ENCODE measurements at places on chromosomes 13 and 19.

GRCh38 chr19:54247106-54247930 lies 4.7 kb upstream of the LILRA6 start:
- no peak for DNase-seq

GRCh38 chr19:15869109-15869555 lies 28.7 kb downstream of the CYP4F2 start:
- no peak for DNase-seq

DNA sequence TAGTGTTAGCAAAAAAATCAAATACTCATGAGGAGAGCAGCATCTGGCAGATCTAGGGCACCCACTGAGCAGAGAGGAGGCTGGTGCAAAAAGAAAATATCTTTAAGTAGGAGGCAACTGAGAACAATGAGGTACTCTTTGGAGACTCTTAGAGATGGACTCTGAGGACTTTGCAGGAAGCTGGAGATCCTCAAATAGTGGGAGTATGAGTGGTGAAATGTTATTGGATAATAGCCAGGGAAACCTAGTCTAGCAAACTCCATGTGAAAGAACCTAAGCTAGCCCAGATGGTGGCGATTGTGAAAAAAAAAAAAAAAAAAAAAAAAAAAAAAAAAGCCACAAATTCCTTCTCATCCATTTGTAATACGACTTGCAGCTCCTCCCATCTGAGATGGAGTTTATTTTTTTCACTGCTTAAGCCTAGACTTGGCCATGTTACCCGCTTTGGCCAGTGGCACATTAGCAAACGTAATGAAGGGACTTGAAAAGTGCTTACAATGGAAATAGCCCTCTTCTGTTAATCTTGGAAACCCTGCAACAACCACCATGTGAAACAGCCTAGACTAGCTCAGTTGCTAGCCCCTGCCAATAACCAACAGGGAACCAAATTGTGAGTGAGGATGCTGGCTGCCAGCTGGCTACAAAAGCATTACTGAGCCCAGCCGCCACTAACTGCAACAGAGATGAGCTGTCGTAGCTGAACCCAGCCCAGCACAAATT lies 476.2 kb downstream of the KLF12 start:
- no peak for DNase-seq

DNA sequence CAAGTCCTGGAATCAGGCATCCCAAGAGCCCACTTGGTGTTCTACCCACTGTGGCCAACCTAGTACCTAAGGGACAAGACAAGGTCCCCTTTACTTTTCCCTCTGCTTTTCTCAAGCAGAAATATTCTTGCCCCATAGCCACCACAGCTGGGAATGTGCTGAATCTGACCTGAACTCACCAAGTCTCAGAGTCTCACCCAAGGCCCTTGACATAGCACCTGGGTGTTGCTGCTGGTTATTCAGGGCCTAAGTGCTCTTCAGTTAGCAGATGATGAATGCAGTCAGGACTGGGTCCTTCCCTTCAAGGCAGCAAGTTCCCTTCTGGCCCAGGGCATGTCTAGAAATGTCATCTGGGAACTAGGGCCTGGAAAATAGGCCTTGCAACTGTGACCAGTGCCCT lies 201.8 kb upstream of the SERP2 start:
- DNase-seq = no peak

DNA sequence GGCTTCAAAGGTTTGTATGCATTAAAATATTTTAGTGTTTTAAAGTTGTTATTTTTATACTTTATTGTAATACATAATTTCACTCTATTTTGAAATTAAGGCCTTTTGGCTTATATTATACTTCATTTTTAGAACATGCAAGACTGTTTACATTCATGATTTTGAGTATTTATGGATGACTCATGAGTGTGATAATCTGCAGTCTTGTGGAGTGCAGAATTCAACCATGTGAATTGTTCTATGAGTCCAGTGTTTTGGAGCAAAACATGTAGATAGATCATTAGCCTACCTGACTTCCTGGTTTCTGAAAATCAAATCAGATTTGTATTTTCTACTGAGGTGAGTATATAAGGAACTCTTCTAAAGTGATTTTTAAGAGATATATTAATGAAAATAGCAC lies 241.8 kb downstream of the PCCA start:
- no peak for DNase-seq

DNA sequence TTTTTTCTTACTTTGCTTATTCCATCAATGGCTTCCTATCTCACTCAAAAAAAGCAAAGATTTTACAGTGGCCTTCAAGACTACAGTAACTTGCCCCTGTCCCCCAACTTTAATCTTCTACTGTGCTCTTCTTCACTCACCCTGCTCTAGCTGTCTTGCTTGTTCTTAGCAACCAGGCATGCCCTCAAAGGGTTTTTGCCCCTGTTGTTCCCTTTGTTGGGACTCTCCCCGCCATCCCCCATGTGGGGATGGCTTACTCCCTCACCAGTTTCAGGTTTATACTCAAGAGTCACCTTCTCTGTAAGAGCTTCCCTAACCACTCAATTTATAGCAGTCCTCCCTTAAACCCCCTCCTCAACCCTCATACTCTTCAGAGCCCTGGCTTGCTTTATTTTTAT lies 5.4 kb downstream of the MTMR6 start:
- no peak for DNase-seq

DNA sequence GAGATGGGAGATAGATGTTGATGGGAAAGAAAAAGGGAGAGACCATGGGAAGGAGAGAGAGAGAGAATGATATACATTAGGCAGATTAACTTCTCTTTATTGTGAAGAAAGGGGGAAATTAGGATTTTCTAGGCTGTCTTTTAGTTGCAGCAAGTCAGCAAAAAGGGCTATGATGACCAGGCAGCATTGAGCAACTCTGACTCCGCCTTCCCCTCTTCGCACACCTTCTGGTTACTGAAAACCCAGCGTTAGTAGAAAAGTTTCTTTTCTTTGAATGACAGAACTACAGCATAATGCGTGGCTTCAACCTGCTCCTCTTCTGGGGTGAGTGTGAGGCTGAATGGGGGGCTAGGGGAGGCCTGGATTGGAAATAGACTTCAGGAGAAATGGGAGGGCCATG lies at the start of gene ADGRE1:
Gene ADGRE1, plus strand, starts transcription at position 264 of the 400 bp plus-strand sequence. Its CDS starts 30 bp downstream, at position 294.
- no peak for DNase-seq

- no peak for DNase-seq
Measured at GRCh38 chr19:43496960-43497359, 7.6 kb downstream of the PHLDB3 start.

DNA sequence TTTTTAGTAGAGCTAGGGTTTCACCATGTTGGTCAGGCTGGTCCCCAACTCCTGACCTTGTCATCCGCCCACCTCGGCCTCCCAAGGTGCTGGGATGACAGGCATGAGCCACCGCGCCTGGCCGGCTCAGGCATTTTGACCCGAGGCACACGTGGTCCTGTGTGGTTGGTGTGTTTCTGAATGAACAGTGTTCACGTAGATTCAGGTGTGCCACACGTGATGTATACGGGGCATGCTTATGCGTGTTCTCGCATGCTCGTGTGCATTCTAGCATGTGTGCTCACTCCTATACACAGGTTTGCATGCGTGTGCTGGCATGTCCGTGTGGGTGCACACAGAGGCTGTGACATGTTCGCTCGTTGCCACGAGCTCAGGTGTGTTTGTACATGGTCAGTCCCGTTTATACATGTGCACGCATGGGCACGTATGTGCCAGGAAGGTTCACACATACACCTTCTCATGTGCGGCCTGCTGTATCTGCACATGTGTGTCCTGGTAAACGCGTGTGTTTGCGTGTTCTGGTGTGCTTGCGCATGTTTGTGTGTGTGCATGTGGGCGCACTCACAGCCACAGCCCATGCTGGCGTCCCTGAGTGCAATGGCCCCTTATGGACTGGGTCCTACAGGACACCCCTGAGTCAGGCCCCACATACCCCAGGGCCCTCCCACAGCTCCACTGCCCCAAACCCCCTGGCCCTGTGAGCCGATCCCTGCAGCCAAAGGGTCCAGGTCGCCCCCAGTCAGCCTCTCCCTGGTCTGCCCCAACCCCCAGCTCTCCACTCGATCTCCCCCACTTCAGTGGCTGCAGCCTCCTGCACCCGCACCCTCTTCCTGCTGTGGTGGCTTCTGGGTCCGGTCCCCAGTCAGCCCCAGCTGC lies 20.6 kb upstream of the TCF3 start:
- DNase-seq = no peak

- no peak for DNase-seq
Measured at GRCh38 chr13:68292601-68293000, 1062.5 kb upstream of the PCDH9 start.

DNA sequence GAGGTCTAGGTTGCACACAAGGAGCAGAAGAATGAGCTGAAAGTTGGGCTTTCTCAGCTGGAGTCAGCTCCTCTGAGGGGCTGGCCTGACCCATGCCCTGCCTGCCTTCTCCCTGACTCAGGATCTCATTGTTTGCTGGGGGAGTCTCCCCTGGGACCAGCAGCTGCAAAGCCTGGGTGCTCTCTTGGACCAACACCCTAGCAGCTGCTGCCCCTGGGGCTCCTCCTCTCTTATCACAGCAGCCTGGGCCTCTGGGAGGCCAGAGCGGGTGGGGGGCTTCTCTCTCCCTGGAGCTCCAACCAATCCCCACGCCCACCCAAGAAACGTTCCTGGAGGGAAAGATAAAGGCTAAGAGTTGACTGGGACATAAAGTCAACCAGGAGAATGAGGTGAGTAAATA lies 1.6 kb upstream of the FCGBP start:
- DNase-seq = no peak

- no peak for DNase-seq
Measured at GRCh38 chr13:42068886-42069285, 20.4 kb downstream of the DGKH start.

- DNase-seq = no peak
Measured at GRCh38 chr13:60627071-60627686, 230.2 kb downstream of the TDRD3 start.

DNA sequence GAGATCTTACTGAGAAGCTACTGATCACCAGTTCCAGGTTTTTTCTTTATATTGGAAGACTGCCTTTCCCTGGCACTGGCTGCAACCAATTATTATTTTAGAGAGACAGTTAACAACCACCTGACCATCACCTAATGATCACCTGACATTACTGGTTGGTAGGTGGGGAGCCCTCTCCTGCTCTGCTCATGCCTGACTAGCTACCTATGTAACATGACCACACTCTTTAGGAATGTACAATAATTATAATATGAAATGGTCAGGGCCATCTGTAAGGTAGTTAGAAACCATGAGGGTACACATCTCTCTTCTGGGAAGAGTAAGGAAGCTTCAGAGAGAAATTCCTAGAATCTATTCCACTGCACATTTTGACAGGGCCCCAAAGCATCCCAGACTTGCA lies 59.0 kb upstream of the SCEL start:
- DNase-seq = no peak

DNA sequence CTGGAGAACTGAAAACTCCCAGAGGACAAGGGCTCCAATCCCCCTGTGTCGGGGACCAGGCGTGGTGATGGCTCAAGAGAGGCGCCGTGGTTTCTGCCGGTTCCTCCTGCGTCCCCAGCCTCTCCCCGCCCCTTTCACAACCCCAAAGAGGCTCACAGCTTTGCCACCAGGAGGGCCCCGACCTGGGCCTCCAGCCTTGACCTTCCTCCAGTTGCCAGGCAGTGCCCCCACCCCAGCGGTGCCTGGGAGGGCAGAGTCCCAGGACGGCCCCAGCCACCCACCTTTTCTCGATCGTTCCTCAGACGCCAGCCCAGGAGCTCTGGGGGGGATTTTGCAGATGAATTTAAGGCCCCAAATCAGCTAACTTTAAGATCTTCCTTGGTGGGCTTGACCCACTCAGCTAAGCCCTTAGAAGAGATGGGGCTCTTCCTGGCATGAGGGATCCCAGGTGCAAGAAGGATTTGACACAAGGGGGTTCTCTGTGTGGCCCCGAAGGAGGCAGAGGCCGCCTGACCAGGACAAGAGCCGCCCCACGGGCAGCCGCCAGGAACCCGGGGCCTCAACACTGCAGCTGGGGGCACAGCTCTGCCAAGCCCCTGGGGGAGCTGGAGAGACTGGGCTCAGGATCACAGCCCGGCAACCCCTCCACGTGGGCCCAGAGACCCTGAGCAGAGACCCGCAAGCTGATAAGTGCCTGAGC lies 47.0 kb downstream of the MCF2L start:
- DNase-seq = no peak

DNA sequence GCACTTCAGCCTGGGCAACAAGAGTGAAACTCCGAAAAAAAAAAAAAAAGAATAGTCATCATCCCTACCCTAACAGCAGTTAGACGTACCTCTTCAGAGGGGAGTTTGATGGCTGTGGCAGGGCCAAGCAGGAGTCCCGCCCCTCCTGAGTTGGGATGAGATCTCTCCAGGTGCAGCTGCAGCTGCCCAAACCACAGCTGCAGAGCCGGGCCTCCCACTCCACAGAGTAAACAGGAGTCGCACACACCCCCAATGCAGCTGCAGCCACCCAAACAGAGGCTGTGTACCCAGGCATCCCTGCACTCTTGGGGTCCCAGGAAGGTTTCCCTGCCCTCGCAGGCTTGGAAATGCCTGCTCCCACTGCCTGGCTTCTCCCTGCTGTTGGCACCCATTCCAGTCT lies 17.4 kb upstream of the MLLT1 start:
- DNase-seq = no peak

Measured in NCI-H1417 treated with DMSO at 0.1 percent for 48 hours (cell line).